Nephron progenitor cell (in vitro differentiated cells): ENCODE measurements at places on chromosomes 2 and 18.

GRCh38 chr2:27915874-27916273 is 25.3 kb downstream of the BABAM2 start:
- DNase-seq: no peak

DNA sequence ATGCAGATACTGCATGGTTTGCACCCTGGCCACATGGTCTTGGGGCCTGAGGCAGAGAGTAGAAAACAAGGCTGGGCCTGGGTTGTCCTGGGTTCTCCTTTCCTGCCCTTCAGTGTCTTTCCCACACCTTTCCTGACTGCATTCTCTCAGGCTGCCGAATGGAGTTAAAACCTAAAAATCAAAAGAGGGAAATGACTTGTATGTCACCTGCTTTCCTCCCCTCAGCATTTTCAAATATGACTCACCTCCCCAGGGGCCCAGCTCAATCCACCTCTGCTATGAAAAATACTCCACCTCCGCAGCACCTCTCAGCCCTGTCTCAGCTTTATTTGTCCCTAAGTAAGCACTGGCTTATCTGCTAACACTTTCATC is 457.8 kb upstream of the MEX3C start:
- no peak for DNase-seq

DNA sequence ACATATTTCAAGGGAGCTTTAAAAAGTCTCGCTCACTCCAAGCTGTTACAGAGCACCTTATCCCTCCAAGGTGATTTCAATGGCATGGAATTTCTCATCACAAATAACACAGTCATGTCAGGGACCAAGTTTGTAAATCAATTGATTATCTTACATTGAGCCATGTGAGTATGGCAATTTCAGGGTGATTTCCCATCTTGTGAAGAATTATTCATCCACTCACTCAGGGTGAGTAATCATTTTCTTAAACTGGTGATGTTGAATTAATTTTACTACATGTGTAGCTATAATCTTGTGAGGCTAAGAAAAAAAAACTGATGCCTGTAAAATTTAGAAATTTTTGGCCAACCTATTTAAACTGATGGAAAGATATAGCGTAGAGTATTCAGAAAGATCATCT is 3.3 kb upstream of the ABCA12 start:
- no peak for DNase-seq

DNA sequence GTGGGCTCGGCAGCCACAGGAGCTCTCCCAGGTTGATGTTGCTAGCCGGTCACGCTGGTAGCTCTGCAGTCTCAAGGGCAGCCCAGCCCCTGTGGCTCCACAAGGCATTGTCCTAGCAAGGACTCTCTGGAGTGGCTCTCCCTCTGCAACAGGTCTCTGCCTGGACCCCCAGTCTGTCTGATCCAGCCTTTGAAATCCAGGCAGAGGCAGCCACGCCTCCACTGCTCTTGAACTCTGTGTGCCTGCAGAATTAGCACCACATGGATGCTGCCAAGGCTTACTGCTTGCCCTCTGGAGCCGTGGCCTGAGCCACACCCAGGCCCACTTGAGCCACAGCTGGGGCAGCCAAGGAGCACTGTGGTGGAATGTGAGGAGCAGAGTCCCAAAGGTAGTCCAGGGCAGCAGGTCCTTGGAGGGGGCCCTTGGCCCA is 43.0 kb upstream of the FAHD2A start:
- DNase-seq: no peak

- DNase-seq: no peak
Observed at GRCh38 chr18:39594206-39594605, 2028.6 kb upstream of the CELF4 start.
